Activated B cell treated with CpG ODN at 0.5 μM for 24 hours (primary cell): ENCODE measurements at places on chromosomes 7 and 10. TPM values are rescaled to one million over a fixed set of nuclear protein-coding genes. Genes with fewer than 3 reads are reported as not detected.
A peak's percentile ranks its signal among the peaks of the same experiment; 100 is the strongest.

- H3K4me1 ChIP-seq = no peaks in the 10 kb centered on the region
- H3K36me3 ChIP-seq = no peaks in the 10 kb centered on the region
- H3K27me3 ChIP-seq = peaks cover 23% of the 10 kb centered on the region
Observed at GRCh38 chr10:122560279-122560804, at the start of gene DMBT1. Gene DMBT1 (plus strand): TSS chr10:122560754. CDS start chr10:122560771, 17 bp downstream.

DNA sequence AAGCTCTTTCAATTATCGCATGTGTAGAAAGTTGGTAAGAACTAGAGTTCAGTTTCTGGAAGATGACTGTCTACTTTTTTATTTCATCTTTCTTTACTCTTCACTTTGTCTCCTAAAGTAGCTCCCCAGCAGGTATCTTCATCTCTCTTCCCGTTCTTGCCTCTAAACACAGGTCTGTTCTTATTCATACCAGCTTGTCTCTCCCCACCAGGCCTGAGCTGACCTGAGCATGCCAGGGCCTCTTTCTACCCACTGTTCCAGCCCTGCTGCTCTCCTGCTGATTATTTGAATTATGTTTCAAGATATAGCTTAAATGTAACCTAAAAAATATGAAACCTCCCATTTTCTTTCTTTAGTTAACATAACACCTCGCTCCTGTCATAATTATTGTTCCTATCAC lies 386.1 kb upstream of the LRGUK start:
- H3K27me3 ChIP-seq = no peaks in the 10 kb centered on the region
- DNase-seq = no peak
- peaks cover 2% of the 10 kb centered on the region for H3K4me1 ChIP-seq
- no peaks in the 10 kb centered on the region for H3K36me3 ChIP-seq
- no peak overlapping the region for H3K27ac ChIP-seq

TMEM139 gene
- total RNA-seq = 0.34 and 0.47 TPM in 2 replicates

- no peaks in the 10 kb centered on the region for H3K36me3 ChIP-seq
- no peak overlapping the region for H3K27ac ChIP-seq
- H3K27me3 ChIP-seq = no peaks in the 10 kb centered on the region
- H3K4me1 ChIP-seq = no peaks in the 10 kb centered on the region
Observed at GRCh38 chr7:42593860-42594259, 318.0 kb downstream of the C7orf25 start.

STEAP1B gene
- 96.4 and 117 TPM in 2 replicates for total RNA-seq

GRCh38 chr10:127523476-127523875 lies 25.6 kb upstream of the NPS start:
- no peak overlapping the region for H3K4me3 ChIP-seq
- H3K27me3 ChIP-seq = no peaks in the 10 kb centered on the region
- no peaks in the 10 kb centered on the region for H3K36me3 ChIP-seq
- no peak overlapping the region for H3K27ac ChIP-seq

CPVL gene
- total RNA-seq = not detected in 2 replicates

GRCh38 chr10:86364491-86365345 lies 1.9 kb downstream of the GRID1 start:
- DNase-seq = no peak
- H3K36me3 ChIP-seq = no peaks in the 10 kb centered on the region
- H3K27ac ChIP-seq = no peak overlapping the region
- H3K4me3 ChIP-seq = peak overlapping the region; percentile 62
- peaks cover 26% of the 10 kb centered on the region for H3K4me1 ChIP-seq

GRCh38 chr7:39948375-39948955 lies 1.6 kb upstream of the CDK13 start:
- DNase-seq = no peak
- peak overlapping the region; percentile 99 for H3K4me3 ChIP-seq
- no peaks in the 10 kb centered on the region for H3K27me3 ChIP-seq
- peak overlapping the region; percentile 100 for H3K27ac ChIP-seq
- peaks cover 33% of the 10 kb centered on the region for H3K4me1 ChIP-seq

DNA sequence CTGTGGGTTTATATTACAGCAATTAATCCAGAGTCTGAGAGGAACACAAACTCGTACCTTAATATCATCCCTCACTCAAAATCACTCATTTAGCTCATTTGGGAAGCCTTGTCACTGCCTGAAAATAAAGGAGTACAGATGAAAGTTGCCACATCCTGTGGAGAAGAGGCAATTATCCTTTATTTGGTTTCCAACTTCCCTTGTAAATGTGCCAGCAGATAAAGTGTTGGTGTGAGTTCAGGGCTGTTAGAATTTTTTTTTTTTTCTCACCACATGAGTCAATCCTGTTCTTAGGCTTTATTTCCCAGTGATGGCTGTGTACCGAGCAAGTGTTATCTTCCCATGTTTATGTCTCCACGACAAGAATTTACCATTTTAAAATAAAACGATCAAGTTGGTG lies 99.0 kb upstream of the SMIM30 start:
- H3K36me3 ChIP-seq = no peaks in the 10 kb centered on the region
- H3K27ac ChIP-seq = no peak overlapping the region
- no peaks in the 10 kb centered on the region for H3K4me1 ChIP-seq
- no peaks in the 10 kb centered on the region for H3K27me3 ChIP-seq

GRCh38 chr7:1951159-1951536 lies 281.1 kb downstream of the ELFN1 start:
- H3K27me3 ChIP-seq = no peaks in the 10 kb centered on the region
- peaks cover 9% of the 10 kb centered on the region for H3K4me1 ChIP-seq
- no peak overlapping the region for H3K4me3 ChIP-seq
- peaks cover 5% of the 10 kb centered on the region for H3K36me3 ChIP-seq

IL2RA gene
- total RNA-seq = 151 and 160 TPM in 2 replicates

DNA sequence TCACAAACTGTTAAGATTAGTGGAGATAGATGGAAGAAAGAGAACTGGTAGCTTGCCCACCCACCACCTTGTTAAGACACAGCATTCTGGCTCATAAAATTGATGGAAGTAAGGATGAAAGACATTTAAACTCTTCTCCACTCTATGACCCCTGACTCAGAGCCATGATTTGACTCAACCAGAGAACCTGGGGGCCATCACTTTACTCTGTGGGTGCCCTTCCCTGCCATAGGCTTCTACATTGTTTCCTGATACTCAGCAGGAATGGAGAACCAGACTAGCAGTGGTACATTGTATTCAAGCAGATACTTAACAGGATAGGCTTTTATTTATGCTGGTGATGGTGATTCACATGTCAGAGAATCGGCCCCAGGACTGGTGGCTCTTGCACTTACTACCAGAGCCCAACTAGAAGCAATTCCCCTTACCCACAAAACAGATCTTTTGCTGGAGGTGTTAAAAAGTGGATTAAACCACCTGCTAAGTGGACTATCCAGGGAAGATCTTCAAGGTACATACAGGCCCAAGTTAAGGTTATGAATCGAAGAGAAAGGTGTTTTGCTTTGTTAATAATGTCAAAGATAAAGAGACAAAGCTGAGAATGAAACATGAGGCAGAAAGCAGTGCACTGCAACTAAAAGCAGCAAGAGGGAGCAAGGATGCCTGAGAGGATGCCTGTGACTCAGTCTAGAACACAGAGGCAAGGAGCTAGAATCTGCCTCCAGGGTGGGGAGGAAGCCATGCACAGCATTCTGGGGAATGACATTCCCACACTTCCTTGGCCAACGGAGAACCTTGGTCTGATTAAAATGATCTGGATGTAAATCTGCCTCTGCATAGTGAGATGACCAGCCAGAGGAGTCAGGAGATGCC lies 36.0 kb upstream of the GLI3 start:
- peaks cover 4% of the 10 kb centered on the region for H3K4me1 ChIP-seq
- no peaks in the 10 kb centered on the region for H3K36me3 ChIP-seq
- H3K27me3 ChIP-seq = peaks cover 7% of the 10 kb centered on the region
- H3K27ac ChIP-seq = no peak overlapping the region
- no peak overlapping the region for H3K4me3 ChIP-seq
- DNase-seq = no peak

GRID1 gene
- total RNA-seq = not detected in 2 replicates

TDRD1 gene
- total RNA-seq = 0.33 and 0.59 TPM in 2 replicates

DNA sequence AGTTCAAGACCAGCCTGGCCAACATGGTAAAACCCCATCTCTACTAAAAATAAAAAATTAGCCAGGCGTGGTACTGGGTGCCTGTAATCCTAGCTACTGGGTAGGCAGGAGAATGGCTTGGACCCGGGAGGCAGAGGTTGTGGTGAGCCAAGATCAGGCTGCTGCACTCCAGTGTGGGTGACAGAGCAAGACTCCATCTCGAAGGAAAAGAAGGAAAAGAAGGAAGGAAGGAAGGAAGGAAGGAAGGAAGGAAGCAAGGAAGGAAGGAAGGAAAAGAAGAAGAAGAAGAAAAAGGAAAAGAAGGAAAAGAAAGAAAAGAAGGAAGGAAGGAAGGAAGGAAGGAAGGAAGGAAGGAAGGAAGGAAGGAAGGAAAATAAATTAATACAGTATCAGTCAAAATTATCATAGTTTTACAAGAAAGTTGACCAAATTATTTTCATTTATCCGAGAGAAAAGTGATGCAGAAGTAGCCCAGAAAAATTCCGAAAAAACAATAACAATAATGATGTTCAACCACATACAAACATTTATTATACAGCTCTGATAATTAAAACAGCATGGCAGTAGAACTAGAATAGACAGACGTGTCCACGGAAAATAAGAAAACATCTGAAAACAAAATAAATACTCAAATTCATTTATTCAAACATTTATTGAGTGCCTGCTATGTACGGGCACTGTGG lies 292.4 kb upstream of the MKLN1 start:
- H3K27ac ChIP-seq = peak overlapping the region; percentile 98
- peaks cover 24% of the 10 kb centered on the region for H3K36me3 ChIP-seq
- H3K4me1 ChIP-seq = peaks cover 87% of the 10 kb centered on the region
- no peaks in the 10 kb centered on the region for H3K27me3 ChIP-seq
- no peak overlapping the region for H3K4me3 ChIP-seq
- no peak for DNase-seq

DNA sequence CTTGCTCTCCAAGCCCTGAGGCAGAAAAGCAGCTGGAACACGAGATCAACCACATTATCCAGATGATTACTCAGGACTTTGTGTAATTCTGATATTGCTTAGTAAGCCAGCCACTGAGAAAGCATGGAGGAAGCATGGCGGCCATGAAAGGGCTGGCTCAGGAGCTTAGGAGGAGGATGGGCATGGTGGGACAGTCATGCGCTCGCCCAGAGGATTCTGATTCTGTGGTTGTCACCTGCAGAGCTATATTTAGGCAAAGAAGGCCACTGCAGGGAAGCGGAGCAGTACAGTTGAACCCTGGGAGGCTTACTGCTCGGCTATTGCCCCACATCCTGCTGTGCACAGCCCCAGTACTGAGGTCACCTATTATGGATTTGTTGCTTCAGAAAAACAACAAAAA lies 128.8 kb upstream of the DNAJB12 start:
- no peaks in the 10 kb centered on the region for H3K27me3 ChIP-seq
- DNase-seq = no peak
- no peaks in the 10 kb centered on the region for H3K4me1 ChIP-seq
- no peak overlapping the region for H3K4me3 ChIP-seq
- no peak overlapping the region for H3K27ac ChIP-seq

DNA sequence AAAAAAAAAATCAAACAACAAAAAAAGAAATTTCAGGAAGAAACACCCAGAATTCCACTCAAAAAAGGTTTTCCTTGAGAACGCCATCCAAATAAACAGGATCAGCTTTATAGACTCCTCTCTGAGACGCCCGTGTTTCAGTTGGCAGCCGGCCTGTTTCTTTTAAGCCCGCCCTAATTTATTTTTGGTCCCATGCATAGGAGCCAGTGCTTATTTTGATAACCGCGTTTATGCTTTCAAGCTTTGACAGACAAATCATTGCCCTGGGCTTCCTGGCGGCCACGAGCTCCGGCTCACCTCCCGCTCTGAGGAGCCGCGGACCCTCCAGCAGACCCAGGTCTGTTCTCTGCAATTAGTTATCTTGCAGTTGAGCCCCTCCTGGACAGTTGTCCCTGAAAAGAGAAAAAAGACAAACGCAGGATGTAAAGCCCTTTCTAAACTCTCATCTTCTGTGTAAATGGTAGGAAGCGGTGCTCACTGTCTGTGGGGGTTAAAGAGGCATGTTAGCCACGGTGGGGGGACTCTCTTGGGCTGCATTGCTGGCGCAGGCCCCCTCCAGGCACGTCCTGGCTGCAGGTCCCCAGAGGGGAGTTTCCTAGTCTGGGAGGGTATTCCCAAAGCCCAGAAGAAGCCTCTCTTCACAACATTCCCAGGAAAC lies 22.2 kb upstream of the UNCX start:
- H3K36me3 ChIP-seq = no peaks in the 10 kb centered on the region
- DNase-seq = no peak
- no peak overlapping the region for H3K4me3 ChIP-seq
- H3K4me1 ChIP-seq = no peaks in the 10 kb centered on the region
- H3K27me3 ChIP-seq = peaks cover 25% of the 10 kb centered on the region
- H3K27ac ChIP-seq = no peak overlapping the region

ADAMTS14 gene
- total RNA-seq = 0.04 TPM in 1 of 2 replicates, not detected in the other

DNA sequence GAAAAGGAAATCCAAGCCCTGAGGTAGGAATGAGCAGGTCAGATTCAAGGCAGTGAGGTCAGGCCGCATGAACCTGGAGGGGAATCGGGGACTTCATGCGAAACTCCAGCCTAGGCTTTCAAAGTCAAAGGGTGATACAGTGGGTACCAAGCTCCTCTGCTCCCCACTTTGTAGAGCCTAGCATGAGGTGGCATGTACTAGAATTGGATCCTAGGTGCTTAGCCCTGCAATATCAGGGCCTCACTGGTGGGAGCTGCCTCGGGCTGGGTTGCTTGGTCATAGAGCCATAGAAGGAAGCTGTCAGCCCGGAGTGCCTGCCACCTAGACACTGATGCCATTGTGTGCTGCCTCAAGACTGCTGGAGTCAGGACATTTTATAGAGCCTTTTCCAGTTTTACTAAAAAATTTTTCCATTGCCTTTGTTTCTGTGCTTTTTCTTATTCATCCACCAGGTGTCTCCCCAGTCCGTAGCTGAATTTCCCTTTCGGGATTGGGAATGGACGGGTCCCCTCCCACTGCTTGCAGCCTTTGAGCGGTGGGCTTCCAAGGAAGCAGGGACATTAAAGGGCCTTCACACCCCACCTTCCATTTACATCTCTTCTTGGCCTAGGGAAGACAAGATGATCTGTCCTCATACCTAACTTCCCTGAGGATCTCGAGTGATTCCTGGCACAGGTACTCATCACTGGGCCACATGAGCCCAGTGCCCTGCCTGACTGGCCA lies 5.5 kb upstream of the LZTS2 start:
- H3K27ac ChIP-seq = peak overlapping the region; percentile 0
- peaks cover 44% of the 10 kb centered on the region for H3K36me3 ChIP-seq
- H3K4me3 ChIP-seq = no peak overlapping the region
- DNase-seq = no peak

UCN3 gene
- total RNA-seq = not detected in 2 replicates

DNA sequence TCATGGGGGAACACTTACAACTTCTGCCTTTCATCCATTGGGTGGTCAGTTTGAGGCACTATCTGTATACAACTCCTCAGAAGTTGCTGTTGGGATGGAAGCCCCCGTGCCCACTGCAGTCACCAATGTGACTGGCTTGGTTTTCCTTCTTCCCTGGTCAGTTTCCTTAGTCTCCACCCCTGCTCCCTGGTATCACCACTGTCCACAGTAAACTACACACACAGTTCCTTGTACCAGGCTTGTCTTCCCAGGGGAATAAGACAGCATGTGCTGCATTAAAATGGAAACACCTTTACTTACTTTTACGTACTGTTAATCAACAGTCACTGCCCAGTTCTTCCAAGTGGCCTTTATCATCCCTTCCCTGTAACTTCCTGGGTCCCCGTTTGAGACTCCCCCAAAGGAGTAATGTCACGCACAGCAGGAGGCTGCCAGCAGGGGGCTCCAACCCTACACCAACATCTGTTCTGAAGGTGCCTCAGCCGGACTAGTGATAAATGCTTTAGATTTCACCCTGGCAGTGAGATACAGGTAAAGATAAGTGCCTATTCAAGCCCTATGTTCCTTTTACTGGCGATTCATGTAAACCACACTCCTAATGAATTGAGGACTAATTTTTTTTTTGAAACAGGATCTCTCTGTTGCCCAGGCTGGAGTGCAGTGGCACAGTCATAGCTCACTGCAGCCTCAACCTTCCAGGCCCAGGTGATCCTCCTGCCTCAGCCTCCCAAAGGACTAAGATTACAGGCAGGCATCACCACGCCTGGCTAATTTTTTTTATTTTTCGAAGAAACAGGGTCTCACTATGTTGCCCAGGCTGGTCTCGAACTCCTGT lies 45.3 kb upstream of the PIK3AP1 start:
- peak; percentile 64 for DNase-seq
- peak overlapping the region; percentile 53 for H3K4me3 ChIP-seq
- H3K36me3 ChIP-seq = no peaks in the 10 kb centered on the region
- H3K4me1 ChIP-seq = peaks cover 39% of the 10 kb centered on the region
